ENCODE measurements at places on chromosomes 2 and 18.

DNA sequence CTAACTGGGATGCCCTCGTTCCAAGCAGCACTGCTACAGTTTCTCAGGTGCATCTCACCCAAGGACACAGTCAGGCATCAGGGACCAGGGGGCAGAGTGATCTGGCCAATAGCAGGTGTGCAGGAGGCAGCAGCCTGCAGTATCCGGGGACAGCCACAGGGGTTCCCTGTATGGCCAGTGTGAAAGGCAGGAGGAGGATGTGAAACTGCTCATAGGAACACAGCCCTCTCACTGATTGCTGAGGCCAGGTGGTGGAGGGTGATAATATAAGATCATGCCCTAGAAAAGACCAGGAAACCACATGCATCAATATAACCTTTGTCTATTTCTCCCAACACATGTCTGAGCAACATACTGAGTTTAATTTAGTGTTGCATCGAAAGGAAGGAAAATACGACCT, 112.7 kb upstream of the TACR1 start:
- peak; percentile 36 for DNase-seq

- DNase-seq, result peak; percentile 73
Measured at GRCh38 chr2:216698895-216699294, 3.5 kb upstream of the IGFBP5 start.

DNA sequence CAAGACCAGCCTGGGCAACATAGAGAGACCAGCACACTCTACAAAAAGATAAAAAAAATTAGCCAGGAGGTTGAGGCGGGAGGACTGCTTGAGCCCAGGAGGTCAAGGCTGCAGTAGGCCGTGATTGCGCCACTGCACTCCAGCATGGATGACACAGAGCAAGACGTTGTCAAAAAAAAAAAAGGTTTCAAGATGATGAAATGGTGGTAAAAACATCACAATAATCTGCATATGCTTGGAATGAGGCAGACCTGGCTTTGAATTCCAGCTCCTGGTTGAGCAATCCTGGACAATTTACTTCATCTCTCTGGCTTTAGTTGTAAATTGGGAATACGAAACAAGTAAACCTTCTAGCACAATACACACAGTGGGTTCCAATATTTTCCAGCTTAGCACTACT, 24.1 kb downstream of the USP40 start:
- peak; percentile 46 for DNase-seq

GRCh38 chr2:74555610-74556103, 1.1 kb downstream of the DOK1 start:
- no peak for DNase-seq

DNA sequence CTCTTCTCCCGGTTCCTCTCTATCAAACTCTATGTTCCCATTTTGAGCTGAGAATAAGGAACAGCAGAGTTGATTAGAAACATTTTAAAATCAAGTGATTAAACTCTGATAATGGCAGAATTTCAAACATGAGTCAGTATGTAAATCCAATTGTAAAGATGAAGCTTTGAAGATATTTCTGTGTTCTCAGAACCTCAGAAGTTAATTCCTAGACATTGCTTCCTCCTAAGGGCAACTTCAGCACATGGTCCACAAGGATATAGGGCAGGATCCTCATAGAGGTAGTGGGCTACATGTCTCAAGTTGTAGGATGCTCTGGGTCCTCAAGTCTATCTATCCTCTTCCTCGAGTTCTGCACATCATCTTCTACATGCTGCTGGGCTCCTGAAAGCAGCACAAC, 46.3 kb downstream of the QPCT start:
- DNase-seq, result no peak

DNA sequence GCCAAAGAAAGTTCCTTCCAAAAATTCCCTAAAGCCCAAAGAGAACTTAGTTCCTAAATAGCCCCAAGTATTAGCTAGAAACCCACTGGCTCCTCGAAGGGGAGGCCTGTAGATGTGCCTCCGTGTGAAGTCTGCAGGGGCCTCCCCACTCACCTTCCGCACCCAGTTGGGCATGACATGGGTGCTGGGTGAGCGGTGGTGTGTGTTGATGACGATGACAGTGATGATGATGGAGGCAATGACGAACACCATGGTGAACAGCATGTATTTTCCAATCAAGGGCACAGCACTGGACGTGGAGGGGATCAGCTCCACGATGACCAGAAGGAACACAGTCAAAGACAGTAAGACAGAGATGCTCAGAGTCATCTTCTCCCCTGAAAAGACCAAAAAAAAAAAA, 14.5 kb downstream of the CHRNA1 start:
- DNase-seq, result no peak

DNA sequence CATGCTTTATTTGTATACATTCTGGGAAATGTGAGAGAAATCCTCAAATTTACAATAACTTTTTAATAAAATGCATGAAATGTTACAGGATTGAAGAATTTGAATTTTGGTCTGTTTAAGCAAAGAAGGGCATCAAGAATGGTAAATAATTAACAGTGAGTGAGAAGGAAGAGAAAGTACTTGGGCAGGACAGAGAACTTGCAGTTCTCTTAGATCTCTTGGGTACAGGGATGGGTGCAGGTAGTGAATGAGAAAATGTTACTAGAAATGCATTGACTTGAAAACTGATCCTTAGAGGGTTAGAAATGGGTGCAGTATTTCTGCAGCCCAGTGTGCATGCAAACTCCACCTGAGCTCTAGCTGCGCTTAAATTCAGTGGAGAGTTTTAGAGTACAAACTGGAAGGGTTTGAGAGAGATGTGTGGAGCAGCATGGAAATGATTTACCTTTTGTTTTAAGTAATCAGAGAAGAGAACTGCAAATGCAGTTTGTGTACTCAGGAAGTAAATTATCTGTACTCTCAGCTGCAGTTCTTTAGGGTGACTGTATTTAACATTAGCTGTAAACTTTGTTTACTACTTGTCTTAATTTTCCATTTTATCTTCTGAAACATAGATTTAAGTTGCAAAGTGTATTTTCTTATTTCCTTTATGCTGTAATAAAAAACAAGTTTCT, 51.0 kb upstream of the RAB27B start:
- no peak for DNase-seq

- DNase-seq, result no peak
Measured at GRCh38 chr2:6657855-6658254, 207.9 kb downstream of the CMPK2 start.

- no peak for DNase-seq
Measured at GRCh38 chr2:217290467-217290866, 430.6 kb upstream of the TNP1 start.

DNA sequence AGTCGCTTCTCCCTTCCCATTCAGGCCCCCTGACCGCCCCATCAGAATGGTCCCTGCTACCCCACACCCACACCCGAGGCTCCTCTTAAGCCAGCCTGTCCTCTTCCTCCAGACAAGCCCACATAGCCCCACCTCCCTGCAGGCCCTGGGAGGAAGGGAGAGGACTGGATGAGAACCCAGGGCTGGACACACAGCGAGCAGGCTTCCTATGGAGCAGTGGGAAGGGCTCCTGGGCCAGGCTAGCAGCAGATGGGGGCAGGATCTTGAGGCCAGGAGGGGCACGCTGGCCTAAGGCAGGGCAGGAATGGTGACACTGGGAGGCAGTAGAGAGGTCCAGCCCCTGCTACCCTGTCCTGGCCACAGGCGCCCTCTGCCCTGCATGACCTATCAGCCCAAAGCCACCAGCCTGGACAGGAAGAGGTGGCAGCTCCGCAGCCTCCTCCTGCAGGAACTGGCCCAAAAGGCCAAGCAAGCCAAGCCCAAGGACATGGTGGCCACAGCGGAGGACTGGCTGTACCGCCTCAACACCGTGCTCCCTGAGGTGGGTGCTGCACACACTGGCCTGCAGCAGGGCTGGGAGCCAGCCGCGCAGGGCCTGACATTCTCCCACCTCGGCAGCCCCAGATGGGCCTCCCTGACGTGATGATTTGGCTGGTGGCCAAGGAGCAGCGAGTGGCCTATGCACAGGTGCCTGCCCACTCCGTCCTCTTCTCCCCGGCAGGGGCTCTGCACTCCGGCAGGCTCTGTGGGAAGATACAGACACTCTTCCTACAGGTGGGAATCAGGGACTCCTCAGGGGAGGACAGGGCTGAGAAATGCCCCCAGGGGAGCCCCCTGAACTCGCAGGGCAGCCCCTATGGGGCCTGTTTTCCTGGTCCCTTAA, 43.3 kb downstream of the FER1L5 start:
- no peak for DNase-seq

DNA sequence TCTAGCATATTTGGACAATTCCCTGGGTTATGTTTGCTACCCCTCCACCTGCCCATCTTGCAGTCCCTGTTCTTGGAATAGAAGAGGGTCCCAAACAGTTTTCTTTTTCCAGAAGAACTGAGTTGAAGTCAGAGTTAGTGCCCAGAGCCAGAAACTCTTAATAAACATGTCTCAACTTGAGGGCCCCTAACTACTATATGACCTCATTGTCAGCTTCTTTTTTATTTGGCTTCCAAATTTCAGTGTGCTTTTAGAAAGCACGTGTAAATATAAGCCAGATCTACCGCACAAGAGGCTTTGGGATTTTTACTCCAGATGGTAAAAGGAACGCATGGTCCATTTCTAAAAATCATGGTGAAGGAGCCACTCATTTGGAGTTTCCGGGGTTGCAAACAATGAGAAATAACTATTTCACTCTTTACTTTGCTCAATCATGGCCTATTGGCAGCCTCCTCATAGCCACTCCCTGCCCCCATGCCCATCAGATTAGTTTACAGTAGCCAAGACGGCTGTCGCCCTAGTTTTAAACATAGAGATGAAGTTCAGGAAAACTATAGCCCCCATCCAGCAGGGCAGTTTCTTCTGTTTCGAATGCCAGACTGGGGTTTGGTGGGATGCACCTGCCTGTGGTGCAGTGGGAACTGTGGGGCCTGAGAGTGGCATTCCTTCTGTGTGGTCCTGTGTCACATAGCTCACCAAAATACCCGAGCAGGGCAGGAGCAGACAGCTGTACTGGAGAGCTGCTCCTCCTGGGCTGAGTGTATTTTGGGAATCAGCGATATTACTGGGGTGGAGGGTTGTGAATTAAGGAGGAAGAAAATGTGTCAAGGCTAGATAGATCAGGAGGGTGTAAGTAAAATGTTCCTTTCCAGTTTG, 1.7 kb downstream of the MAPRE3 start:
- DNase-seq, result no peak

- DNase-seq, result no peak
Measured at GRCh38 chr2:151713291-151713903, 20.9 kb downstream of the NEB start.

GRCh38 chr2:198662905-198663304, 794.8 kb downstream of the SATB2 start:
- no peak for DNase-seq

GRCh38 chr2:176675271-176675949, 406.2 kb downstream of the MTX2 start:
- DNase-seq, result no peak

DNA sequence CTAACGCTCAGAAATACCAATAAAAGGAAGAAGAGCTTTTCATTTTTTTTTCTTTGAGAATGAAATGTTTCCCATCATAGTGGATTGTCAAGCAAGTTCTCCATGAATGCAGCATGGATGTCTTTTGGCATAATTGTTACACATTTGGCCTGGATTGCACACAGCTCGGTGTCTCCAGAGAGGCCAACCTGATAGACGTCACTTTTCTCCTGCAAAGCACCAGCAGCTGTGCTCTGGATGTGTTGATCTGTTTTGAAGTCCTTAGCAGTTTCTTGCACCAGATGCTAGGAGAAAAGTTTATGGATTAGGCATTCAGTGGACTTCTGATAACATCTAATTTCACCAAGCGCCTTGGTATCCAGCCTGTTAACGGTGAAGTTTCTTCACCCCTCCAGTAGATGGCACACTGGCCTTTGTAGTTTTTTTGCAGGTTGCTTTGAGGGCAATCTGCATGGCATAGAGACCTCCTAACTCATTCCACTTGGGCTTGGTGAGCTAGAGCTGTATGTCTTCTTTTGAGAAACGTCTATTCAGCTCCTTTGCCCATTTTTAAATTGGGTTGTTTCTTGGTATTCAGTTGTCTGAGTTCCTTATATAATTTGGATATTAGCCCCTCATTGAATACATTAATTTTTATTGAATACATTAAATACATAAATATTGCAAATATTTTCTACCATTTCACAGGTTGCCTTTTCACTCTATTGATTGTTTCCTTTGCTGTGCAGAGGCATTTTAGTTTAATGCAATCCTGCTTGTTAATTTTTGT, 59.7 kb downstream of the PTH2R start:
- peak; percentile 40 for DNase-seq

GRCh38 chr2:88187038-88187676, 17.0 kb downstream of the THNSL2 start:
- peak; percentile 50 for DNase-seq

DNA sequence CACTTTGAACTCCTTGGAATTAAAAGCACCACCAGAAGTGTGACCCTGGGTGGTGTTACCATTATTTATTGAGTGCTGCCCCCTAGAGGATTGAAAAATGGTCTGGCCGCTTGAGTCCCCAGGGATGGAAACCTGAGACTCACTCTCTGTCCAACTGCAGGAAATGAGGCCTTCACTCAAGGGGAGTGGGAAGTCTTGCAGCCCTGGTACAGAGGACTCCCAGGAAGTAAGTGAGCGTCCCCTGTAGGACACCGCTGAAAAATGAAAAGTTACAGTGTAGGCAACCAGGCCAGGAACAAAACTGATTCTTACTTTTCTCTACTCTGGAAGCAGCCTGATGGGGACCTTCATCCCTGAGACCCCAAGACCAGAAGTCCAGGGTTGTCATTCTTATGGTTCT, 2.2 kb upstream of the NRP2 start:
- DNase-seq, result peak; percentile 93

GRCh38 chr2:206004004-206004693, 81.8 kb downstream of the INO80D start:
- peak; percentile 38 for DNase-seq

DNA sequence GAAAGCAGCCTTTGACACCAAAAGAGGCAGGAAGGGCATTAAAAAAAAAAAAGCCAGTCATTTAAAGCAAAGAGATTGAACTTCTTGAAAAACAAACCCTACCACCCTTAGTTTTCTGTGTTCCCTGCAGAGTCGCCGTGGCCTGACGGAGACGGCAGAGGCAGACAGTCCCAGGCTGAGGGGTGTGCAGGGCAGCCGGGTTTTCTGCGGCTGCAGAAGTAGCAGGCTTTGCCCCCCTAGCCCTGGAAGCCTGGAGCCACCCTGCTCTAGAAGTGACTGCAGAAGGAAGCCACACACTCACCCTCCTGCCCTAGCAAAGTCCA, 2.8 kb downstream of the INPP5D start:
- no peak for DNase-seq

DNA sequence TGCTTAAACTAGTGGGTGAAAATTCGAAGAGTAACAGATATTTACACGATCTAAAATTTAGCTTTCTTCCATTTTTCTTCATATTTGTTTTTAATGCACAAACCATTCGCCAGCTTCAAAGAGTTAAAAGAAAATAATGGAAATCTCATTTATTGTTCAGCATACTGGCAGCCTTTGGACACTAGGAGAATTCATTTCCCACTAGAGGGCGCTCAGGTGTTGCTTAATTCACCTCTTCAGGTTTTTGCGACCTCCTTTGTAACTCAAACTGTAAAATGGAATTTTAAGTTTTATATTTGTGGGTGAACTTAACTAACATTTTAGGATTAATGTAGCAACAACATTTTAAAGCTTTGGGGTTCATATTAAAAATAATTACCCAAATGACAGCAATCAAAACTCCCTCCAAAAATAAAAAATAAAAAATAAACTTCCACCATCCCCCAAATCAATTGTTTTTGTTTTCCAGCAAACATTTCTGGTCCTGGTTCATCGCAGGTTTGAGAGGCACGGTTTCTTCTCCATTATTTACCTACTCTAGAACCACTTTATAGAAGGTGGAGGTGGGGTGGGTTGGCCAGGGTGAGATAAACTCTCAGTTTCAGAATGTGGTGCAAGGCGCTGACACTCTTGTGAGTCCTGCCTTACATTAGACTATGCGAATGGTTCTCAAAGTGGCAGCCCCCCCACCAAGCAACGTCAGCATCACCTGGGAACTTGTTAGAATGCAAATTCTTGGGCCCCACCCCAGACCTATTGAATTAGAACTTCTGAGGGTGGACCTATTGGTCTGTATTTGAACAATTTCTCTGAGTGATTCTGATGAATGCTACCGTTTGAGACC, 24.7 kb upstream of the PNPT1 start:
- DNase-seq, result peak; percentile 82
